ENCODE measurements at places on chromosomes 7 and 10.

DNA sequence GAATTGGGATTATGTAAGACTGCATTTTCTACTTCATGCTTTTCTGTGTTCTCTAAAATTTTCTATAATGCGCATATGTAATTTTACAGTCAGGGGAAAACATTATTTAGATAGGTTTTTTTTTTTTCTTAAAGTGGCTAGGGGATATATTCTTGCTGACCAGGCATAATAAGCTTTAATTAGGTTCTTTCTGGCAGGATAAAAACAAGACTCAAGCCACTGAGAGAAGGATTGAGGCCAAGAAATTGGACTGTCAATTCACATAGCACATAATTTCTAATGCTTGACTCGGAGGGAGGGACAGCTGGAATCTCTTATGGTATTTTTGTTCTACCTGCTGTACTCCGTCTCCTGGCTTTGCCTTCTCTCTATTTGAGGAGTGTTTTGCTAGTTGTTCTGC lies 119.8 kb upstream of the NPVF start:
- DNase-seq, result no peak

- DNase-seq, result no peak
These were observed 17.0 kb upstream of the IFRD1 start for GRCh38 chr7:112433289-112433688.

- no peak for DNase-seq
These were observed 60.6 kb upstream of the KLF14 start for GRCh38 chr7:130794619-130794922.

DNA sequence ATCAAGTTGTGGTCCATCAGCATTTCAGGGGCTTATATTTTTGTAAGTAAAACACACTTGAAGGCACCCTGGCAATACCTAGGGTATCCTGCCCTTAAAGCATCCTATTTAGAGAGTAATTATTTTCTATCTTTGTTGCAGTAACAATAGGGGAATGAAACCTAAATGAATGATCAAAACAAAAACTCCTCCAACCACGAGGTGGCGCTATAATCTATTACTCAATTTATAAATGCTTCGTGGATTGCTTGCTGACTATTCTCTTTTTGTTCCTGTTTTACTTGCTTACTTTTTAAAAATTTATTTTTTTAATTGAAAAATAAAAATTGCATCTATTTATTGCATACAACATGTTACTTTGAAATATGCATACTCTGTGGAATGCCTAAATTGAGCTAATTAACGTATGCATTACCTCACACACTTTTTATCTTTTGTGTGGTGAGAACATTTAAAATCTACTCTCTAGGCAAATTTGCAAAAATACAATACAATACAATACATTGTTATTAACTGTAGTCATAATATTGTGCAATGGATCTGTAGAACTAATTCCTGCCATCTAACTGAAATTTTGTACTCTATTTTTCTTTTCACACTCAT lies 147.7 kb upstream of the BMPER start:
- DNase-seq, result no peak

DNA sequence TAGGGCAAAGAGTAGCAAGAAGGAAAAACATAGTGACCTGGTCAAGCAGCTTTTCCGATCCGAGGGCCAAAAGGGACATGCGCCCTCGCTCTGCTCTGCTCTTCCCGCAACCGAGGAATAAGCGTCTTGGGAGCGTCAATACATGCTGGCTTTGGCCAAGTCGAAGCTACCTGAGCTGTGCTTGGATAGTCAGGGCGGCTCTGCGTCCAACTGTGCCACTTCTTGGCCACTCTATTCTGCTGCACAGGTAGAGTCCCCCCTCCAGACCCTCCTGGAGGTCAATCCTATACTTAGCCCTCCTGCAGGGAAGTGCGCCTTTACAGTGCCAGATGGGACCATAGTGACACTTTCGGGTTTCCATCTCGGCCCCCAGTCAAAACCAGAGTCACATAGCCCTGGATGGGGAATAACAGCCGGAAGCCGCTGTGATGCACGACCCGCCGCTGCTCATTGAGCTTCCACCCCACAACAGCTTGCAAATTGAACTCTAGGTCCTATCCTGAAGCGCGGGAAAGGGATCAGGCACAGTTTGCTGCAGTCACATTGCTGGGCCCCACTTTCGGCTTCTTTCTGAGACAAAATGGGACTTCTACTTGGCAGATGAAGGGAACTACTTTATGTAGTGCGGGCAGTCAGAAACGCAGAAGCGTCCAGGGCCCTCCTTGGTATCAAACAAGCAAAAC lies 1.1 kb upstream of the HPSE2 start:
- no peak for DNase-seq

DNA sequence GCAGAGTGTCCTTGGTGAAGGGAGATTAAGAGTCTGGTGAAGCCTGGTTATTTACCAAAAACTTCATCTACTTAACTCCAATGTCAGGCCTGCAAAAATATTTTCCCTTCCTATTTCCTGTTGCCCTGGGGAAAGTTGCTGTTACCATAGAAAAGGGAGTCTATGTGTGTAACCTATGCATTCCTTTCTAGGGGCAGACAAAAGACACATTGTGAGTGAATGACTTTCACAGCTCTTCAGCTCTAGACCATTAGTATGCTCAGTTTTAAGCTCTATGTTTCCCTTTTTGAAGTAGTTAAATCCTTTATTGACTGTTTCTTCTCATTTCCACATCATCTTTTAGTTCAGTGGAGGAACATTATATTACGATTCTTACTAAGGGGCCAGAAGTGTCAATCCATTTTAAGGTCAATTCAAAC lies 45.6 kb upstream of the SGCE start:
- DNase-seq, result no peak

GRCh38 chr10:102744374-102745051 lies 765 bp downstream of the WBP1L start:
- DNase-seq, result no peak

DNA sequence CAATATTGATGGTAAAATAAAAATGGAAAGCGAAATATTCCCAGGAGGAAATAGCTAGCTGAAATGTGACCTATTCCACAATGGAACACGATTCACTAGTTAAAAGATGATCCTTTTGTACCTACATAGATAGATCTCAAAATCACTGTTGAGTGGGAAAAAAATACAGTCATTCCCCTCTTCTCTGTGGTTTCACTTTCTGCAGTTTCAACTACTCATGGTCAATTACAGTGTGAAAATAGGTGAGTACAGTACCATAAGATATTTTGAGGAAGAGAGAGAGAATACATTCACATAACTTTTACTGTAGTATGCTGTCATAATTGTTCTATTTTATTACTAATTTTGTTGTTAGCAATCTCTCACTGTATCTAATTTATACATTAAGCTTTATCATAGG lies 56.0 kb upstream of the COL13A1 start:
- DNase-seq, result no peak

DNA sequence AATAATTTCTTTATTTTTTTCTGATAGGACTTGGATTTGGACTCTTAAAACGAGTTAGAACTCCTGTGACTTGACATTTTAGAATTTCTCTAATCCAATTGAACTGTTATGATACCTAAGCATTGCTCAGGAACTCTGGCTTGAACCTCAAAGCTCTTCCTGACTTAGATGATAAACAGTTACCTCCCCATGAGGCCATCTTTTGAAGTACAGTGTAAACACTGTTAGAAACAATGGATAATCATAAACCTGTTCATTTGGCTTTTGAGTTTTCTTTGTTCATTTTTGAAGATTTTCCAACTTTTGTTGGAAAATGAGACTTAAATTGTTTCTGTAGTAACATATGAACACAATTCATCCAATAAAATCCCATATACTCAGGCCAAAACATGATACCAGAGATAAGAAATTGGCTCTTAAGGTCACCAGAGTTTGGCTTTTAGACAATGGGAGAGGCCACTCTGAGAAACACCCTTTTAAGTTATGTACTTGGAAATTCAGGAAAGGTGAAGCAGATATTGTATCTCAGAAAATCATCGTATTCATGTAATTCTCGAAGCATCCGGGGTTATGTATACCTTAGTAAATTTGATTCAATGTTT lies 59.6 kb downstream of the RUNDC3B start:
- DNase-seq, result no peak

GRCh38 chr10:92573091-92573797 lies 649 bp downstream of the IDE start:
- DNase-seq, result no peak

DNA sequence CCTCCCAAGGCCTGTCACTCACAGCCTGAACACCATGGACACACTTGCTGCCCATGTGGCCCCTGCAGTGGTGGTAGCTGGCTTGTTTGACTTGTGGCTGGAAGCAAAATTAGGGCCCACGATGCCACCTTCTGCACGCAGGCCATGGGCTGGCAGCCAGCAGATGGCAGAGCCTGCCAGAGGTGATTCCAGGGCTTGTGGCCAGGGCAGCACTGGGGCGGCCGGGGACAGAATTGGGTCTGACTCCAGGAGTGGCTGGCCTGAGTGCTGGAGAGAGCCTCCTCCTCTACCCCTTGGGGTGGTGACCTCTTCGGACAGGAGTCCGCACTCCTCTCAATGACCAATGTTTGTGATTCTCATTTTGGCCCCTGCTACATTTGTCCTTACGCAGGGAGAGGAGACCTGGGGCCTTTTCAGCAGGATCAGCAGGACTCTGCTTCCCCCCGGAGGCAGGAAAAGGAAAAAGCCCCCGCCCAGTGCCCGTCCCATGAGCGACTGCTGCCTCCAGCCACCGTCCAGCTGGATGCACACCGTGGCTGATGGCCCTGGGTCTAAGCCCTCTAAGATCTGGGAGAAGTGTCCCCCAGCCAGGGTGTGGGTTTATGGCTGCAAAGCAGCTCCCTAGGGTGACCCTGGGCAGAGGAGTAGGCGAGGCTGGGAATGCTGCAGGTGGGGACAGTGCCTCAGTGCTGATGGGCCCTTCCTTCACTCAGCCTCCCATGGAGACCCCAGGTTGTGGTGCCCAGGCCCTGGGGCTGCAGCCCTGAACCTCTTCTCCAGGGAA lies 26.5 kb downstream of the DNAJB12 start:
- no peak for DNase-seq

- DNase-seq, result no peak
These were observed 205.6 kb downstream of the DYNC1I1 start for GRCh38 chr7:95977994-95978393.

DNA sequence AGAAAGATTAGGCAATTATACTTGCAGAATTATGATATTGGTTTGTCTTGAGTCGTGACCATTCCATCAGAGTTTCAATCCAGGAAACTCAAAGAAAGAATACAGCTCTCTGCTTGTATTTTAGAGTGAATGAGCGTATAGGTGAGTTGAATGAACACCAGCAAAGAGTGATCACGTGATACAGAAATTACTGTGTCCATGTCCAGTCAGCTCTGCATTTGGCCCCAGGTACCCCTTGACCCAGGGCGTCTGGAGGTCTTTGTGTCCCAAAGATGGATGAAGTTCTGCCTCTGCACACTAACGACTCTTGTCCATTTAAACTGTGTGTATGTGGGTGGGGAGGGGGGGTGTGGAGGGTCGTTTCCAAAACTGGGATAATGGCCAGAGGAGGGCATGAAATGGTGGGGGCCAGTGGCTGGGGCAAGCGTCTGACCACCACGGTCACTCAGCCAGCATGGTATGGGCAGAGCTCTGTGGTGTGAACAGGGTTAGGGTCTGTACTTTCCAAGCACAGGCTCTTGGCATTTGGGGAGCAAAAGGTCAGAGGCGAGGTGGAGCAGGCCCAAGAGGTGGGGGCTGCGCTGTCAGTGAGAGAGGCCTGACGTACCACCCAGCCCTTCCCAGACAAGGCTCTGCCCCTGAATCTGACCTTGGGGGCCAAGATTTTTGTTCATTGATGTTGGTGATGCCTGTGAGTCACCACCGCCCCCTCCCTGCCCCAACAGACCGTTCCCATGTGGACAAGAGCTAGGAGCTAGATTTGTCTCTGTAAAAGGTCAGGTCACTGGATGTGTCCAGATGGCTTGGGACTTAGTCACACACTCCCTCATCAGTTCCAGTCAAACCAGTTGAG lies 1.4 kb downstream of the PTPRE start:
- no peak for DNase-seq

DNA sequence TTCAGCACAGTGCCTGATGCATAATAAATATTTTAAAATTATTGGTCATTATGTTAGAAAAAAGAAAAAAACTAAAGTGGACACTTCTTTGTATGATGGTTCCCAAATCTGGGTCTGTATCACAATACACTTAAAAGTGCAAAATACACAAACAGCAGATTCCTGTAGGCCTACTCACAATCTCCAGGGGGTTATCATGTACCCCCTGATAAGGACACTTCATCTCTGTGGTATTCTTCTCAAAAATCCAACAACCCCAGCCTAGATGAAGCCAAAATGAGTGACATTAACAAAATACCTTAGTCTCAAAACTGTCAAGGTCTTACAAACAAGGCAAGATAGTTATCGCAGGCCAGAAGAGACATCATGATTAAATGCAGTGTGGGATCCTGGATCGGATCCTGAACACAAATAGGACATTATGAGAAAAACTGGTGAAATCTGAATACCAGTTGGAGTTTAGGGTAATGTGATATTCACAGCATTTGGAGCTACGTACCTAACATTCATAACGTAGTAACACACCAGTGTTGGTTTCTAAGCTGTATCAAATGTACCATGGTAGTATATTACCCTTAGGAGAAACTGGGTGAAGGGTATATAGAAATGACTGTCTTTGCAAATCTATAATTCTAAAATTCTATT lies 45.2 kb downstream of the NSUN6 start:
- no peak for DNase-seq

- DNase-seq, result no peak
These were observed 42.6 kb downstream of the ZNF503 start for GRCh38 chr10:75358835-75359421.

DNA sequence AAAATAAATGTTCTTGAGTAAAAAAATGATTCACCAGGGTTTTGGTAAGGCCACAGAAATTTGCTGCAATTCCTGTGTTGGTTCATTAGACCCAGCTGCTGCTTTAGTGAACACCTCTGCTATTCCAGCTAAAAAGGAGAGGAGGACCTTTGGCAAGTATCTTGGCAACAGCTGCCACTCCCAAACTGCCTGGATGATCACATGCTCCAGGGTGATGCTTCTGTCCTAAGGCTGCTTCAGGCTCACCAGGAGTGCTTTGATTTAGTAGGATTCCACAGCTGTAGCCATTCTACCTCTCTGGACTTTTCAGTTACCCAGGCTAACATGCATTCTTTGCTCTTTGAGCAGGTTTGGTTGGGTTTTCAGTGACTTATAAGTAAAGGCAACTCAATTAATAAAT lies 82.6 kb upstream of the NPVF start:
- DNase-seq, result no peak

DNA sequence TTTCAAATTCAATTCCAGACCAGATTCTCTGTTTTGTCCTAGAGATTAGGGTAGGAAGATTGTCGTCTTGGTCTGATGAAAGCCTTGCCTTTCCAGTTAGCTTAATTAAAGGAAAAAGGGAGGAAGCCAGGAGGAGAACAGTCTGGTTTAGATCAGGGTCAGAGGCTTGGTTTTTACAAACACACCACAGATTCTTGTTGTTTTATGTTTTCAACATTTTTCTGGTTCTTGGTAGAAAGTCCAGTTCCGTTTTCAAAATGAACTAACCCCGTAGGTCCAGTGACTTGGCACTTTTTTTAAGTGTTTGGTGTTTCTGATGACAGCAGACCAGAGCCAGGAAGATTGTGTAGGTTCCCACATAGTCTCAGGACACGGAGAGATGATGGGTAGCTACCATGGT lies 167.1 kb upstream of the INHBA start:
- DNase-seq, result no peak
